ENCODE measurements at places on chromosomes 16 and 17.

DNA sequence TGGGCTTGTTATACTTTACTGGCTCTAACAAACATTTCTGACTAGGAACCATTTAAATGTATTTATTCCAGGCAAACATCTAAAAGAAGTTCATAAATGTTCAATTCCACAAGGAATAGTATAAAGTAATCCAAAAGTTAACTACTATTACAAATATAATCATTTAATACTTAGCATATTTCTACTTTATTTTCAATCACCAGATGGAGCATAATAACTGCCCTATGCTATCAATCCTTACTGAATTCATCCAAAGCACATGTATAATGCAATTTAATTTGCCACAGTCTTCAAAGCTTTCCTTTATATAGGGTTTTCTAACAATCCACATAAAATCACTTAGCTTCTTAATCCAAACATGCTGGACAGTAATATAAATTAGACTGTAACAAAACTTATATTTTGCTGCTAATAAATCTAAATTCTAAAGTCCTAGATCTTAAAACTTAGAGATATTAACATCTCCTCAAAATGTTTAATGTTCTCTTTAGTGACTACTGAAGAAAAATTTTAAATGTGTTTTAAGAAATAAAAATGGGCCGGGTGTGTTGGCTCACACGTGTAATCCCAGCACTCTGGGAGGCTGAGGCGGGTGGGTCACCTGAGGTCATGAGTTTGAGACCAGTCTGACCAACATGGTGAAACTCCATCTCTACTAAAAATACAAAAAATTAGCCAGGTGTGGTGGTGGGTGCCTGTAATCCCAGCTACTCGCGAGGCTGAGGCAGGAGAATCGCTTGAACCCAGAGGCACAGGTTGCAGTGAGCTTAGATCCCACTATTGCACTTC, 5.9 kb downstream of the MEIOB start:
- no peak for DNase-seq

GRCh38 chr16:19033761-19034160, 33.7 kb upstream of the COQ7 start:
- DNase-seq = no peak

GRCh38 chr17:14499976-14500375, 199.1 kb downstream of the HS3ST3B1 start:
- DNase-seq = no peak

GRCh38 chr17:65332375-65332774, 195.2 kb downstream of the RGS9 start:
- DNase-seq = no peak

GRCh38 chr17:31691251-31691905, 167.7 kb downstream of the COPRS start:
- DNase-seq = no peak

DNA sequence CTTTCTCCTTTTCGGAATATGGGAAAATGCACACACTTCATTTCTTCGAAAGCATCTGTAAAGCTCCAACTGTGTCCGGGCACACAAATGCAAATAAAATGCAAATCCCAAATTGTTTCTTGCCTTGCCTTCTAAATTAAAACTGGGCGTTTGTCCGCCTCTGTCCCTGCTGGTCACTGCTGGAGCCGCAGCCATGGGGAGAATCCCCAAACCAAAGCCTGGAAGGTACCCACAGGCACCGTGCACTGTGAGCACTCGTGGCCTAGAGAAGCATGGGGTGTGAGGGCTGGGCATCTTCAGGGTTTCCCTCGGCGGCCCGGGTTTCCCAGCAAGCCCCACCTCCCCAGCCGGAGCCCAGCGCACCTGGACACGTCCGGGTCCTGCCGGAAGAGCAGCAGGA, 2.9 kb downstream of the SLC47A2 start:
- no peak for DNase-seq

- DNase-seq = no peak
Observed at GRCh38 chr16:15641753-15642556, 999 bp downstream of the MARF1 start.

DNA sequence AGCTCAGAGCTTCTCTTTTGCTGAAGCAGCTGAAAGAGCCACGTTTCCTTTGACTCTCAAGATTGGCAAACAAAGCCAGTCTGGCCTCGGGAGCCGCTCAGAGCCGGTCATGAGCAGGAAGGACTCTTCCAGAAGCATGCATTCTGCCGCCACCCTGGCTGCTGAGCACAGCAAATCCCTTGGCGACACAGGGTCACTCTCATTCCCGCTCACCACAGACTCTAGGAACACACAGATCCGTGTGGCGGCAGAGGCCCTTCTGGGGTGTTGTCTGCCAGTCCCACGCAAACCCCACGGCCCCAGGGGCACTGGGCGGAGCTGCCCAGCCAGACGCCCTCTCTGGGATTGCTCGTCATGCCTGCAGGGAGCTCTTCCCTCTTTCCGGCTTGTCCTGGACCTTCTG, 157.0 kb downstream of the C16orf95 start:
- DNase-seq = no peak

DNA sequence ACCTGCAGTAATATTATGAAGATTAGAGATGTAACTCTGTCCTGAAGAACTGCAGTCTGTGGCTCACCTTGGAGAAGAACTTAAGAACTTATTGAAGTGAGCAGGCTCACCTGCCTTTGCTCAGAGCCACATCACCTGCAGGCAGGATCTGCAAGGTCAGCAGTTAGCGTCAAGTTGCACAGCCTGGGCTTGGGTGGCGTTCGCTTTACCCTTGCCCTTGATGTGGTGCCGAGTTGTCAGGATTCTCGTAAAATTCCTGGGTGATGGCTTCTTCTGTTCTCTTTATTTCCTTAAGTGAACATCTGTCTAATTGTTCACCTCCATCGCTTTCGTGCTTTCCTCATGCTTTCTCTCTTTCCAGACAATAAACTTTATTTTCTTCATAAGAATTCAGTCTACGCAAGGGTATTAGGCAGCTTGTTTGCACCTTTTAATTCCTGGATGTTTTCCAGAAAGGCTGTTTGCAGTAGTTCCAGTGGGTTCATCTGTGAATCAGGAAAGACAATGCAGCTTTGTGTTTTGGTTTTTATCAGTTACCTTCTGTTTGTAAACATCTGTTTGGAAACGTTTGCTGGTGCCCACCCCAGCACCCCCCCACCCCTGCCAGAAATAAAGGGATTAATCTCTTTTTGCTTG, 254.3 kb downstream of the WWOX start:
- DNase-seq = no peak

- DNase-seq = no peak
Observed at GRCh38 chr16:58906981-58907715, 173.0 kb upstream of the GOT2 start.

GRCh38 chr16:22089910-22090309, 2.4 kb upstream of the VWA3A start:
- DNase-seq = no peak

- DNase-seq = peak; percentile 31
Observed at GRCh38 chr16:57235128-57236021, 9.7 kb upstream of the ARL2BP start.

DNA sequence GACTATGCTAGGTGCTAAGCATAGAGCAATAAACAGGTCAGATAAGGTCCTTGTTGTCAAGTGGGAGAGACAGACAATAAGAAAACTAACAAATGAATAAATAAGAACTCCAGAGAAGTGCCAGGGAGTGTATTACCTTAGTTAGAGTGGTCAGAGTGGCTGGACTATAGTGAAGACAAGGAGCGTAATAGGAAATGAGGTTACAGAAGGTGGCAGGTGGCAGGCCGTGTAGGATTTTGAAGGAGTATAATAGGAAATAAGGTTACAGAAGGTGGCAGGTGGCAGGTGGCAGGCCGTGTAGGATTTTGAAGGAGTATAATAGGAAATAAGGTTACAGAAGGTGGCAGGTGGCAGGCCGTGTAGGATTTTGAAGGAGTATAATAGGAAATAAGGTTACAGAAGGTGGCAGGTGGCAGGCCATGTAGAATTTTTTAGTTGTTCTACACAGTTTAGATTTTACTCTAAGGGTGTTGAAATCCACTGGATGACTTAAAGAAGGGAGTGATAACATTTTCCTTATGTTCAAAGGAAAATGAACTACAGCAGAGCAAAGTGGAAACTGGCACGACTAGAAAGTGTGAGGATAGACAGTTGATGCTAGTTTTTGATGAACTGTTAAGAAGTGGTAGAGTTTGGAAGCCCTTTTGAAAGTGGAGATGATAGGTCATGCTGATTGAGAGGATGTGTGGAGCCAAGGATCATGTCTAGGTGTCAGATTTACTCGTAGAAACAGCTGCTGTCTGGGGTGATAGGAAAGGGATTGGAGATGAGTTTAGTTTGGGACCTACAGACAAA, 3.6 kb upstream of the KRTAP3-1 start:
- no peak for DNase-seq

DNA sequence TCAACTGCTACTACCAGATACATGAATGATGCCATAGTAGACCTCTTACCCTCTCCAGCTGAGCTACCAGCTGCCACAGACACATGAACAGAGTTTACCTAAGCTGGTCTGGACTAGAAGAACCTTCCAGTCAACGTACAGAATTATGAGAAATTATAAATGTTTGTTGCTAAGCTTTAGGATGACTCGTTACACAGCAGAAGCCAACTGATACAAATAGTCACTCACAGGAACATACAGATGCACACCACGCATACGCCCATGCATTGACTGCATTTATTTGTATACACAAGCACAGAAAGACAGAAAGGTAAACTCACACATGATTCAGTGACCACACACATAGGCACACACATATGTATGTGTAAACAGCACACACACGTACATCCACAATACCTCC, 164.6 kb downstream of the SALL1 start:
- DNase-seq = no peak

DNA sequence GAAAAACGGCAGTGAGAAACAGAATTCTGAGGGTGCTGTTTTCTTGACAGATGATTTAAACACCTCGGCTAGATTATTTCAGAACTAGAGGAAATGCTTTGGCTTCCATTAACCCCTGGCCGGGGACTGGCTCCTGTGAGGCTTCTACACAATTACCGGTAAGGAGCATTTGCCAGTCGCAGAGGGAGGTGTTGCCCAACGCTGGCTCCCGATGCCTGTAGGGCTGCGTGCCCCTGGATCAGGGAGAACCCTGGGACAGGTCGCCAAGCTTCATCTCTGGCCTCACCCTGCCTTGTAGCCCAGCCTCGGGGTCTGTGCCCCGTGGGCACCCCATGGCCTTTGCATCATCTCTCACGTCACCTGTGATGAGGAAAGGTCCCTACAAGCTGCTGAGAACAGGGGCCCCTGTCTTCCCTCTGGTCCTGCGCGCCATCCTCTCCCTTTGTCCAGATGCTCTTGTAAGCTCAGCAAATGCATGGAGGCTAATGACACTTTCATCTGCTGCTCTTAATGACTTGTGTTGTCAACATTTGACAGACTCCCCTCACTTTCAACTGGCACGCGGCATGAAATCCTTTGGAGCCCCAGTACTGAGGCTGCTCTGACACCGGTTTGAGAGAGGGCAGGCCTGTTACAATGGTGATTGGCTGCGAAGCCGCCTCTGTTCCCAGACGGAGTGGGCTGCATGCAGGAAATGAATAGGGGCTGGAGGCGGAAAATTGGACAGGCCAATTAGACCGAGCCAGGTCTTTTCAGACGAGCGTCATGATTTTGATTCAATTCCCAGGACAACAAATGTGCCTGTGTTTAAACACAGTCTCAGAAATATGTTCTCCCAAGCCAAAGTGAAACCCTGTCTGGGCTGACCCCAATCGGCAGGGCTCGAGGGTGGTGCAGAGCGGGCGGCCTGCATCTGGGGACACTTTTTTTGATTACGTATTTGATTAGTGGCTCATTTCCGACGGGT, 85.5 kb upstream of the DOC2B start:
- DNase-seq = no peak

GRCh38 chr17:82981141-82981730, 98.2 kb upstream of the METRNL start:
- no peak for DNase-seq

DNA sequence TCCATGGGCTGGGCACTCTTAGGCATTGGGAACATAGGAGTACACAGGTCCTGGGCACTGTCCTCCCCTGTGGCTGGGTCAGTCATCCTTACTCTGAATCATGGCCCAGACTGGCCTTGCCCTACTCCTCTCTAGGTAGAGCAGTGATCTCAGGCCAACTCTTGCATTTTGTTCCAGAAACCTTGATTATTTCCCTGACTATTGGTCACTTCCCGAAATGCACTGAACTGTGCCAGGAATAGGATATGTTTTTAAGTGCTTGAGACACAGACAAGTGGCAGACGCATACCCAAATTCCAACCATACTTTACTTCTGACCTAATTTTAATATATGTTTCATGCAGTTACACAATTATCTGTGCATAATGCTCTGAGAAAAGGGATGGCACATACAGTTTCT, 10.3 kb downstream of the KRABD2 start:
- DNase-seq = no peak

DNA sequence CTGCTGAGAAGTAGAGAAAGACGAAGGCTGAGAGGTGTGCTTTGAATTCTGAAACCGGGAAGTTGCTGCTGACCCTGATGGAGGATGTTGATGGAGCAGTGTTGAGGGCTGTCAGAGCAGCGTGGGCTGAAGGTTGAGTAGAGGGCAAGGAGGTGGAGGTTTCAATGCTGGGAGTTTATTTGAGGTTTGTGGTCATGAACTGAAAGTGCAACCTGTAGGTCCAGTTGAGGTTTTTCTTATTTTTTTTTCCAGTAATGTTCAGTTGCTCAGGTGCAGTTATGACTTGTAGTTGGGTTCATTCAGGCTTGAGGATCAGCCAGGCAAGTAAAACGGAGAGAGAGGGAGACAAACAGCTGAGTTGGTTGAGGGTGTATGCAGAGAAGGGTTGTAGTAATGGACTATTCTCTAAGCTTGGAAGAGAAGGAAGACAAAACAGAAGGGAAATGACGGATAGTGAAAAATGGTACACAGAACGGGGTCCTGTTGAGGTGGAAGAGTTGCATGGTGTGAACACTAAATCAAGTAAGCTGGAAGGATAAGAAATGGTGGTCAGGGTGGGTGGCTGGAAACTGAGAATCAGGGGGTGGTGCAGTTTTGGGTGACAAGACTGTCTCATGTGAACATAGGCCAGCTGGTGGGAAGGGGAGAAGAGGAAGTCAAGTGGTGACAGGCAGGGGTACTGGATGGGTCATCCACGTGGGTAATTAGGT, 8.7 kb upstream of the UBE2G1 start:
- DNase-seq = peak; percentile 61

- DNase-seq = no peak
Observed at GRCh38 chr16:9075299-9076071, 16.0 kb upstream of the HAPSTR1 start.

DNA sequence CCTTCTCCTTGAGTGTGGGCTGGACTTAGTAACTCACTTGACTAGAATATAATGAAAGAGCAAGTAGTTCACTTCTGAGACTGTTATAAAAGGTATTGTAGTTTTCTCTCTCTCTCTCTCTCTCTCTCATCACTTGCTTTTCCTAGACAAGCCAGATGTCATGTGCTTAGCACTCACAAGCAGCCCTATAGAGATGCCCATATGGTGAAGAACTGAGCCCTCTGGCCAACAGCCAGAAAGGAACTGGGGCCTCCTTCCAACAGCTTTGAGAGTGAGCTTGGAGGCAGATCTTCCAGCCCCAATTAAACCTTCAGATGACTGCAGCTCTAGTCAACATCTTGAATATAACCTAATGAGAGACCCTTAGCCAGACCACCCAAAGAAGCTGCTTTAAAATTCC, 440.5 kb downstream of the GRIN2A start:
- DNase-seq = no peak

- no peak for DNase-seq
Observed at GRCh38 chr16:21166561-21166961, 8.1 kb downstream of the LDAF1 start.

Measured in activated T-cell treated with anti-CD3 and anti-CD28 coated beads for 48 hours (primary cell).